ENCODE measurements at places on chromosomes 12 and 14.

DNA sequence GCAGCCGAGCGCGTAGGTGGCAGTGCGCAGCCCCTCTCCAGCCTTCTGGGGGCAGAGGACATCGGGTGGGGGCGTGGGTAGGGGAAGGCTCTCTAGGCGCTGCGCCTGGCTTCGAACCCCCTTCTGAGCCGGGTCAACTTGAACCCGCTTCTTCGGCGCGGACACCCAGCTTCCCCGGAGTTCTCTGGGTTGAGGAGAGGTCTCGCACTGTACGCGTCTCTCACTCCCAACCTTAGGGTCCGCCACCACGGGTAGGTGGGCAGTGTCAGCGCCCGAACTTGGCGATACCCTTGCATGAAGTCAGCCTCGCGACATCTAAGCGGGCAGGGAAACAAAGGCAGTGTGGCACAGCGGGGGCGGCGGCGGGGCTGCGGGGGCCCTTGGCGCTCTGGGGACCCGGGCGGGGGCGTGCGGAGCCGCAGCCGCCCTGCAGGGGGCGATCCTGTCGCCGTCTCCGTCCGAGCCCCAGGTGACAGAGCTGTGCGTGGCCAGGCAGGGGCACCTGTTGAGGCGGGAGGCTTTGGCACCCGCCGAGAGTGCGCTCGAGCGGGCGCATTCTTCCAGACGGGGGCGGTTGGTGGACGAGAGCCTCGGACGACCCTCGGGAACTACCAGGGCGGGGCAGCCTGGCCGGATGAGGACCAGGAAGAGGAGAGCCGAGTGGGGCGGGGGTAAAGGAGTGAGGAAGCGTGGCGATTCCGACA, 1.1 kb downstream of the GALNT16 start:
- no peak for DNase-seq

- DNase-seq, result no peak
Observed at GRCh38 chr14:104724407-104724980, 465 bp downstream of the ADSS1 start.

GRCh38 chr14:35985474-35986218, 159.5 kb downstream of the BRMS1L start:
- DNase-seq, result no peak

GRCh38 chr14:76779221-76780057, 18.2 kb downstream of the VASH1 start:
- DNase-seq, result no peak

DNA sequence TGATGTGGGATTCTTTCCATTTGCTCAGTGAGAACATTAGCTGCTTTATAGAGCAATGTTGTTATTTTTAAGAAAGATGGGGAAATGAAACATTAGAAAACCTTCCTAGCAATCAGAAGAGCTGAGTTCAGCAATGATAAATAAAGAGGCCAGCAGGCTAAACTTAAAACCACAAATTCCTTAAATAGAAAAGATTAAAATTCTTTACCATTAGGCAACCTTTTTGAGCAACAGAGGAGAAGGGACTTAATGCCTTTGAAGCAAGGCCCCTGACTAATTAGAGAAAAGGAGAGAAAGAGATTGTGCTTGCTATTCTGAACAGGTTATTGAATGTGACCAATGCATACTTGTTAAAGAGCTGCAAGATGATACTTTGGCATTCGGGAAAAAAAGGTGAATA, 160.8 kb upstream of the LMO3 start:
- DNase-seq, result no peak

DNA sequence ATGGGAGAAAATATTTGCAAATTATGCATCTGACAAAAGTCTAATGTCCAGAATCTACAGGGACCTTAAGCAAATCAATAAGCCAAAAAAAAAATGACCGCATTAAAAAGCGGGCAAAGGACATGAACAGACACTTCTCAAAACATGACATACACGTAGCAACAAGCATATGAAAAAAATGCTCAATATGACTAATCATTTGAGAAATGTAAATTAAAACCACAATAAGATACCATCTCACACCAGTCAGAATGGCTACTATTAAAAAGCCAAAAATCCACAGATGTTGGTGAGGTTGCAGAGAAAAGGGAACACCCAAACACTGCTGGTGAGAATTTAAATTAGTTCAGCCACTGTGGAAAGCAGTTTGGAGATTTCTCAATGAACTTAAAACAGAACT, 16.1 kb downstream of the PAWR start:
- no peak for DNase-seq

Measured in C1 segment of cervical spinal cord (tissue), 14 donors.